Naive thymus-derived CD4-positive, alpha-beta T cell (primary cell): ENCODE measurements at places on chromosomes 11 and 22. TPM values are rescaled to one million over a fixed set of nuclear protein-coding genes. Genes with fewer than 3 reads are reported as not detected.
A peak's percentile ranks its signal among the peaks of the same experiment; 100 is the strongest.

GRCh38 chr11:35045236-35045820 lies 93.6 kb upstream of the CD44 start:
- peak; percentile 35 for DNase-seq

DNA sequence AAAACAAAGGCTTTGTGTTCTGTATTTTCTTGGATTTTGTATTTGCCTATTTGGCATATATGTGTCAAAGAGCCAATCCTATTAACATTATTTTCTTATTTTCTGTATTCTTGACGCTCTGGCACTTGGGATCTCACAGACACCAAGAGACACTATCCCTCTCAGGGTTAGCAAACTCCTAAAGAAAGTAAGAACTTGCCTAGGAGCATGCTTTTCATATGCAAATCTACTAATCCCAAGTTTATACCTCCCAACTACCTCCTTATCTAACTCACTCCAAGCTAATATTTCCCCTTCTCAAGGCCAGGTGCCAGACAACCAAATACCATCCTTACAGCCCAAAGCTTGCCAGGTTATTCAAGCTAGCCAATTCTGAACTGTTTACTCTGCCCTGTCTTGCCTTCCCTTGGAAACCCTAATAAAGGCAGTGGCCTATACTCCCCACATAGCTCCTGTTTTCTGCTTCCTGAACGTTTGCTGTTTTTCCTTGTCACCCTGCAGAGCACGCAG lies 455.4 kb upstream of the ANO3 start:
- DNase-seq = no peak

DNA sequence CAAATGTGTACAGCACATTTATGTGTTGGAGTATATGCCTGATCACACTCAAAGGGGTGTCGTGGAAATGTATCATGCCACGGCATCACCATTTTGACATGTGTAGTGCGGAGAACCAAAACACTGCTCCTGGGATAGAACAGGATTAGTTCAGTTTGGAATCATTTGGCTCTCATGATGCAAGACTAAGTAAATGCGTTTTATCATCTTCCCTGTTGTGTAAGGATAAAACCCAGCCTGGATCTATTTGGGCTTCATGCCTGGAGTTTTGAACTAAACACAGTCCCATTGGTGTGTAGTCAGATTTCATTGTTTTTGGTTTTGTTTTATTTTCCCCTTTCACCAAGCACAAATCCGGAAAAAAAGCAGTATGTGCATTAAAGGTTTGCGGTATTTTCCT lies 574.3 kb downstream of the NTM start:
- no peak for DNase-seq

DNA sequence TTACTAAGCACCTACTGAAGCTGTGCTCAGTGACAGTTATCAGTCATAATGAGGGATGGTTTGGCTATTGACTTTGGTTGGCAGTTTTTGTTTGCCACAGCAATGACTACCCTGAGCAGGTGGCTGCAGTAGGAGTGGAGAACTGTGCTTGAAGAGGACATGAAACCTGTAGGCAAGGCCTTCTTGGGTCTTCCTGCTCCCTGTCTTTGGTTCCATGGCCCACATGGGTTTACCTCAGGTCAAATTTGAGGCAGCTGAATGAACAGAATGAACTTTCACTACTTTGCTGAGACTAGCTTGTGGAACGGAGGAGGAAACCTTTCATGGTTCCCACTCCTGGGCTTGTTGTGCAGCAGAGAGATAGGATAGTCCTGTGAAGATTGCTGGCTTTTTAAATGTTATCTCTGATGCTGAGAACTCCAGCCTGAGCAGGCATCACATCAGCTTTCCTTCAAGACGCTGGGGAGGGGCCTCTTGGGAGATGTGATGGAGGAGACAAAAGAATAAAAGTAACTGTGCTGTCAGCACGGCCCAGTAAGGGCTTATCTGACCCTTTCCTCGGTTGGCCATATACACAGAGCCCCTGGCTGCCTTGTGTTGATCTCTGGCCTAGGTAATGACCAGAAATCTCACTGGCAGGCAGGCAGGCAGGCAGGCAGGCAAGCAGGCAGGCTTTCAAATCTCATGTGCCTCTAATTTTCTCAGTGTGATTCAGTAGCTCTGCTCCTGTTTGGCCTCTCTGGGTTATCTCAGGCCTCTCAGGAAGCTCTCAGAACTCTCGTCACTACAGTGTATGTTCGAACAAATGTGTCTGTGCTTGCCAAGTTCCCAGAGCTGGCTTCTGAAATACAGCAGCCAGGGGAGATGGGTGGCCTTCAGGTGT lies 12.0 kb downstream of the STIM1 start:
- no peak for DNase-seq

- no peak for DNase-seq
Measured at GRCh38 chr11:19763330-19763729, 50.7 kb downstream of the NAV2 start.

VEGFB gene
- 15.3 TPM for polyA plus RNA-seq

DNA sequence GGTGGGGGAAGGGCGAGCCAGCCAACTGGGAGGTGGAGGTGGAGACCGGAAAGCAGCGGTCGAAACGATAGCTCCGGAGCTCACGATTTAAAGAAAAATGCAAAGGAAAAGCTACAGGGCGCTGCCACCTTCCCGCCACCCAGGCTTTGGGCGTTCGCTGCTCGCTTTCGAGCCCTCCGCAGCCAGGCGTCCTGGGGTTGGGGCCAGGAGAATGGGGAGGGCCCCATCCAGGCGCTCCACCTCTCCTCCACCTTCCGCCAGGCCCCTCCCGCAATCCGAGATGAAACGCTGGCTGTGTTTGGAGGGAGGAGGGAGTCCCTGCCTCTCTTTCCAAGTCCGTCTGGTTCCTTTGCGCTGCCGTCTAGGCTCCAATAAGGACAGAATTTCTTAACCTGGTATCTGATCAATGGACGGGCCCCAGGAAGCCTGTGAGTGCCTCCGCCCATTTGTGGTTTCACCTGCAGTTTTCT lies 483 bp upstream of the ABTB2 start:
- DNase-seq = peak; percentile 62

DNA sequence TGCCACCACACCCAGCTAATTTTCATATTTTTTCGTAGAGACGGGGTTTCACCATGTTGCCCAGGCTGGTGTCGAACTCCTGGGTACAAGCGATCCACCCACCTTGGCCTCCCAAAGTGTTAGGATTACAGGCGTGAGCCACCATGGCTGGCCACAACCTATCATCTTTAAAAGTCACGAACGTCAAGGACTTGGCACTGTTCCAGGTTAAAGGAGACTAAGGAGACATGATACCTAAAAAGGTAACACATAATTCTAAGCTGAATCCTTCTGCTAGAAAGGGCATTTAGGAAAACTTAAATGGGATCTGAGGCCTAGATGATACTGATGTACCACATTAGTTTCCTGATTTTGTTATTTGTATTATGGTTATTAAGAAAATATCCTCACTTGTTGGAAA lies 43.3 kb upstream of the SYT9 start:
- DNase-seq = no peak

RBFOX2 gene
- polyA plus RNA-seq = 0.87 TPM

- no peak for DNase-seq
Measured at GRCh38 chr22:32331918-32332725, 25.5 kb upstream of the RFPL3 start.

DNA sequence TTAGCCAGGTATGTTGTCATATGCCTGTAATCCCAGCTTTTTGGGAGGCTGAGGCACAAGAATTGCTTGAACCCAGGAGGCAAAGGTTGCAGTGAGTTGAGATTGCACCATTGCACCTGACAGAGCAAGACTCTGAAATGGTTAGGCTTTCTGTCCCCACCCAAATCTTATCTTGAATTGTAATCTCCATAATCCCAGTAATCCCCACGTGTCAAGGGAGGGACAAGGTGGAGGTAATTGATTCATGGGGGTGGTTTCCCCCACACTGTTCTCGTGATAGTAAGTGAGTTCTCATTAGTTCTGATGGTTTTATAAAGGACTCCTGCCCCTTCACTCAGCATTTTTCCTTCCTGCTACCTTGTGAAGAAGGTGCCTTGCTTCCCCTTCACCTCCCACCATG lies 37.6 kb upstream of the GLYAT start:
- DNase-seq = no peak

- no peak for DNase-seq
Measured at GRCh38 chr11:96287822-96288439, 55.1 kb downstream of the MAML2 start.
